ENCODE measurements at places on chromosomes 7 and 10.

DNA sequence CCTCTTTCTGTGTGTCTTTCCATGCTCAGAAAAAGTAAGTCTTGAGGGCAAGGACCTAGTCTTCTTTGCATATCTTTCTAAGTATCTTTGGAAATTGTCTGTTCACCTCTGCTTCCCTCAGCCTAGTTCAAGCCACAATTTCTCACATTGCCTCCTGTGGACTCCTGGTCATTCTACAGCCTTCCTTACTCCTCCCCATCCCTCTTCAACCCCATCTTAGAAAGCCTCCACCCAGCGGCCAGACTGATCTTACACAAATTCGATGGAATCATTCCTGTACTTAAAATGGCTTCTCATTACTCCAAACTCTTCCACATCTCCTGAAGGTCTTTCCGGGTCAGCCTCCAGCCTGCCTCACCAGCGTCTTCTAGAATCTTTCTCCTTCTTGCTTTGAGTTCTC, 24.1 kb upstream of the AGK start:
- DNase-seq: no peak

DNA sequence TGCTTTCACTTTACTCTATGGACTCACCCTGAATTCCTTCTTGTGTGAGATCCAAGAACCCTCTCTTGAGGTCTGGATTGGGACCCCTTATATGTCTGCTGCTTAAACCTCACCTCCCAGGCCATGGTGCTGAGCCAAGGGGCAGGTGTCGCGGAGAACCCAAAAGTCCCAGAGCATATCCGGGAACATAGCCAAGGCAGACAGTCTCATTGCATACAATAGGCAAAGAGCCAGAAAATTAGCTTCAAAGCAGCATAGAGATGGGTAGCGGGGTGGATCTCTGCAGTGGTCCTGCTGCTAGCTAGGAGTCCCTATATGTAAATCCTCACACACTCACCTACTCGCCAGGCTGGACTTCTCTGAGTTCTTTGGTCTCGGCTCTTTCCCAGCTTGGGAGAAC, 5.5 kb downstream of the CCL24 start:
- DNase-seq: no peak

GRCh38 chr10:89646889-89647657, 2.0 kb upstream of the PANK1 start:
- DNase-seq: no peak

- no peak for DNase-seq
Measured at GRCh38 chr10:97336006-97336405, 1.5 kb upstream of the FRAT2 start.

GRCh38 chr7:132895231-132895630, 186.7 kb downstream of the CHCHD3 start:
- no peak for DNase-seq

DNA sequence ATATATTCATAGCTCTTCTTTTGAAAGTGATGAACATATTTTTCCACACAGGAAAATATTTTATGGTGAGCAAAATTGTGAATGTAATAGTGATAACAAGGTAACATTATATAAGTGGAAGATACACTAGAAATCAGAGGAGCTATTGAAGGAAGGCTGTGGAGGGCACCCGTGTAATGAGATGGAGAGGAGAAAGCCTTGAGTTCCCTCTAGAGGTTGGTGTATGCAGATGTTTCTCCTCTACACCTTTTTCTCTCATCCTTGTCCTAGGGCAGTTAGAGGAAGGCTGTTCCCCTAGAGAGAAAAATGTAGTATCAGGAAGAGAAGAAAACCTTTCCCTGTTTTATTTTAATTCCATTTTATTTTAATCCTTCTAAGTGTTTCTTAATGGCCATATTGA, 54.6 kb upstream of the NRG3 start:
- DNase-seq: no peak

DNA sequence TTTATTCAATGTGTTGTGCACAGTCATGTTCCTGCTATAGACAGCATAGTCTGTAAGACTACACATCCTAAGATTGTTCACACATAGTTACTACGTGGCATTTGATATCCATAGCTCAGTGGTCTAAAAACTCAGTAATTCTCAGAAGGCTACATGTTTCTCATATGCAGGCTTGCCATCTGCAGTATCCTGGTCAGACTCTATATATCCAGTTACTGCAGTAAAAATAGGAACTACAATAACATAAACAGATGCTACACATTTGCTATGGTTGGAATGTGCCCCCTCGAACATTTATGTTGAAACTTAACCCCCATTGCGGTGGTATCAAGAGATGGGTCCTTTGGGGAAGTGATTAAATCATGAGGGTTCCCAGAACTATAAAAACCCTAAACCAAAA, 1377.8 kb upstream of the LRRTM3 start:
- DNase-seq: no peak

DNA sequence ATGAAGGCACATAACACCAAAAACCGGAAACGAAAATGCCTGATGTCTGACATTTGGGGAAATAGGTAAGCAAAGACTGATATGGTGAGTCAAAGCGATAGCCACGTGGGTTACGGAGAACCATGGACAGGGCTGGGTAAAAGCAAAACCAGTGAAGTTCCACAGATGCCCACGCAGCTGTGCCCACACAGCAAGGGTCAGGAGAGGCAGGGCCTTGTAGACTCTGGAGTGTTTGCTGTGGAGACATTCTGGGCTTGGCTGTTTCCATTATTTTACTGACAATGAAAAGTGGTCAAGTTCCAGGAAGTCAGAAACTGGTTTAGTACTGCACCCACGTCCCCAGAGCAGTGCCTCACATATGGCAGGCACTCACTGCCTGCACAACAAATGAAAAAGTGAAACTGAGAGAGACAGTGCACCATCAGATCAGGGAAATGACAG, 148.7 kb downstream of the ZMYND11 start:
- DNase-seq: no peak

DNA sequence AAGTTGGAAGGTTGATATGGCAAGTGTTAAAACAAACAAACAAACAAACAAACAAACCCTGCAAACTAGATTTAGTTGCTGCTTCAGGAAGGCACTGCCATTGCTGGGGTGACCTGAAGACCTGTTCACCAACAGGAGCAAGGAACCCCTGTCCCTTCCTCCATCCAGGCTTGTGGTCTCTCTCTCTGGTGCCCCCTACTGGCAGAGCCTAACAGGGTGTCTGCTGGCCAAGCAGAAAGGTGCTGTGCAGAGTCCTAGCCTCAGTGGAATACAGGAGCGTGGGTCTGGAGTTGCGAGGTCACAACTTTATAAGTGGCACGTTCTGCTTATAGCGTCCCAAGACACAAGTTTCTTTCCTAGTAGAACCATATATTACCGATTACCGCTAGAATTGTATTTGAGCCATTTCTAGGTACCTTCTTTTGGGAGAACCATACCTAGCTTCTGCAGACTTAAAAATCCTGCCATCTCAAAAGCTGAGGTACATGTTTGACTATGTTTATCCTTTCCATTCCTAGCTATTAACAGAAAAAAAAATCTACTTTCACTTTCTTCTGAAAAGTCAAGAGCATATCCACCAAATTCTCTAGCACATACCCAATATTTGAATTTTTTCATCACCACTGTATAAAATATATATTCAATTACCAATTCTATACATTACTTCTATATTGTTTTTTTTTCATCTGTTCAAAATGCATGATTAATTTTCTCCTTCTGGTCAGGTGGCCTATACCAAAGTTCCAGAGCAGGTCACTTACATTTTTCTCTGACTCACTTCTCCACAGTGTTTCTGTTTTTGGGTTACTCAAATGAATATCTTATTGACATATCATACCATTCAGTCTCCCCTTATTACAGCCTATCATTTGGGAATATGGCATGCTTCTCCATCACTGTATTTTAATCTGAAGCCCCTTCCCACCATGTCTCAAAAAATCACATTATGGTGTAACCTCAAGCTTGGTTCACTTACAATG, 29.1 kb upstream of the CALD1 start:
- no peak for DNase-seq

DNA sequence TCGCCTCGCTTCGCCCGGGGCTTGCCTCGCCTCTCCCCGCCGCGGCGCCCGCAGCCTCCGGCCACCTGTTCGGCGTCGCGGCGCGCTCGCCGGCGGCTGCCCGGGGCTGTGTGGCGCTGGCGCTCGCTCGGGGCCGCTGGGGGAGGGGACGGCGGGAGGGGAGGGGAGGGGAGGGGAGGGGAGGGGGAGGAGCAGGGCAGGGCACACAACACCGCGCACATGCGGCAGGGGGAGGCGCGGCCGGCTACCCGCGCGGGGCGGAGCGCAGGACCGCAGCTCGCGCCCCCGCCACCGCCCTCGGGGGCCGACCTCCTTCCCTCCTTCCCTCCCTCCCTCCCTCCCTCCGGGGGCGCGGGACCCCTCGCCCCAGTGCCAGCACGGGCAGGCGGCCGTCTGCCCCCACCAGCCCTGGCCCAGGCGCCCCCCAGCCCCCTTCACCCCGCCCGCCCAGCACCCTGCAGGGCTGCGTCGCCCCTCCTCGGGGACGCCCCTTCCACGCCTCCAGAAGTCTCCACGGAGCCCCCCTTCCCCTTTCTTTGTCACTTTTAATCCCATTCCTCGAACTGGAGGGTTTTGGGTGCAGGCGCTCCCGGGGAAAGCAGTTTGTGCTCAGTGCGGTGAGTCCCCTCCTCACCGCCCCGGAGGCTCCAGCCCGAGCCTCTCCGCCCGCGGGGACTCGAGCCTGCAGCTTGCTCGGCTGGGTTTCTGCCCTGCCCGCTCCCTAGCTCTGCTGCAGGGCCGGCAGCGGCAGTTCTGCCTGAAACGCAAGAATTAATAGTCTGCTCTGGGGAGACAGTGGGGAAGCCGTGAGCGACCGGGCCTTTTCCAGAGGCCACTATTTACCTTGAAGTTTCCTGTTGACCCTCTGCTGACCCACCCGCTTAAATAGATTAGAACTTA, at the start of gene PARD3:
TSS of gene PARD3 (minus strand) at position 112 of the 900 bp plus-strand sequence. CDS start 301 bp downstream, outside the sequence.
- DNase-seq: no peak

DNA sequence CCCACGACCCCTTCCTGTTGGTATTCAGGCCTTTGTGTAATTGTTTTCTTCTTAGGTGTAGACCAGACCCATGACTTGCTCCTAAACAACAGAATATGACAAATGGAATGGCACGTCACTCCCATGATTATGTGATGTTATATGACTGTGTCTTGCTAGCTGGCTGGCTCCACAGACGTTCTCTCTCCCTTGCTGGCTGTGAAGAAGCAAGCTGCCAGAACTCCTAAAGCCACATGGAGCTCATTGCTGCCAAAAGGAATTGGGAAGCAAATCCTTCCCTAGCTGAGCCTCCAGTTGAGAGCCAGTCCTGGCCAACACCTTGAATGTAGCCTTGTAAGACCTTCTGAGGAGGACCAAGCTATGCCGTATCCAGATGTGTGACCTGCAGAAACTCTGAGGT, 74.2 kb downstream of the RAB18 start:
- no peak for DNase-seq

Measured in cerebellar nuclear complex (tissue), 1 donor.